Right cardiac atrium (tissue), 5 donors: ENCODE measurements at places on chromosomes 4 and X.

- DNase-seq = no peak
These were observed 152.6 kb downstream of the MAGEB17 start for GRCh38 chrX:16319929-16320328.

- no peak for DNase-seq
These were observed 48.3 kb downstream of the HMGB3 start for GRCh38 chrX:151031391-151031975.

DNA sequence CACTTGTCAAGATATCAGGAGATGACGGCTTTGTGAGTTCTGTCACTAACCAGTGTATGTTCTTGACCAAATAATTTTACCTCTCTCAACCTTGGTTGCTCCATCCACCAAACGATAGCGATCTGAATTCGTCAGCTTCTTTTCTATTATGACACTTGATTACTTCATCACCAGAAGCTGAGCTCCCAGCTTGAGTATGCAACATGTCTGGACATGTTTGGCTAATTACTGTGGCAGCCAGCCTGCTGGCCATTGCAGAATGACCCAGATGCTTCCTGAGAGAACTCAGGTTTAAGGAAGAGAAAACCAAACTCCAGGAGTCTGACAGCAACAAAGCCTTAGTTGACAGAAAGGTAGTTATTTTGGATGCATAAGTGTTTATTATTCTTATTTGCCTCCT is 46.4 kb upstream of the PARM1 start:
- no peak for DNase-seq

DNA sequence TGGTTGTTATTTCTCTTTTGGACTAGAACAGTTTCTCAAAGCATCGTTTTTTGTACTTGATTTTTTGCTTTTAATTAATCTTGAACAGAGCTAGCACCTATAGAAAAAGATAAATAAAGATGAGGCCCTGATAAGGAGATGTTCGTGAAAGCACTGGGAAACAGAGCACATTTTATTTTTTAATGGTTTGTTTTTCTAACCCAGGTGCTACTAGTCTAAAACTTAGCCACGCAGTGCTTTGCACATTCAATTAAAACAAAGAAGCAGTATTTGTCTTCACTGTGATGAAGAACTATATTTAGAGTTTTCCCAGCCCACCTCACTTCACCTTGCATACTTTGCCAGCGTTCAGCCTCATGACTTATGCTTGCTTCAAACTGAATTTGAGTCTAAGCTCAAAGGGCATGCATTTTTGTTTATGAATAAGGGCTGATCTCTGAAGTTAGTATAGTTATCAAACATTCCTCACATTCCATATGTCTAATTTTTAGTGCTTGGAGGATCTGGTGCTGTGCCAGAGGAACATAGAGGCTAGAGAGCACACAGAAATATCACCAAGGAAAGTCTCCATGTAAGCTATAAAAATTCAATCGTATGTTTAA is 76.7 kb downstream of the WWC2 start:
- no peak for DNase-seq

GRCh38 chr4:36841583-36842326 is 402.8 kb upstream of the NWD2 start:
- DNase-seq = no peak

GRCh38 chr4:14254252-14254651 is 626.7 kb upstream of the BOD1L1 start:
- peak; percentile 61 for DNase-seq

DNA sequence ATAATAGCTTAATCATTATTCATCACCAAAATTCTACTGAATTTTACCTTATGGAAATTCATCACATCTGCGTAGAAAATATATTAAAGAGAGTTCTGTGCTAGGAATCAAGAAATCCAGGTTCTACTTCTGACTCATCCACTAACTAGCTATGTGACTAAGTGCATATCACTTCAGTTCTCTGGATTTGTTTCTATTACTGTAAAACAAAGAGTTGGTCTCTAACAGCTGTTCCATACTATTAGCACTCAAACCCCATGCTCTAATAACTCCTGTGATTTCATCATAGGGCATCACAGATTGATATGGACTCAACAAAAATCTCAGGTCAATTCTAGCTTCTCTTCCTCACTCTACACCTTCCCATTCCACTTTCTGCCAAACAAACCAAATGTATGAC is 572.0 kb downstream of the INPP4B start:
- DNase-seq = no peak

GRCh38 chr4:110654254-110654635 is 31.4 kb upstream of the PITX2 start:
- DNase-seq = no peak

DNA sequence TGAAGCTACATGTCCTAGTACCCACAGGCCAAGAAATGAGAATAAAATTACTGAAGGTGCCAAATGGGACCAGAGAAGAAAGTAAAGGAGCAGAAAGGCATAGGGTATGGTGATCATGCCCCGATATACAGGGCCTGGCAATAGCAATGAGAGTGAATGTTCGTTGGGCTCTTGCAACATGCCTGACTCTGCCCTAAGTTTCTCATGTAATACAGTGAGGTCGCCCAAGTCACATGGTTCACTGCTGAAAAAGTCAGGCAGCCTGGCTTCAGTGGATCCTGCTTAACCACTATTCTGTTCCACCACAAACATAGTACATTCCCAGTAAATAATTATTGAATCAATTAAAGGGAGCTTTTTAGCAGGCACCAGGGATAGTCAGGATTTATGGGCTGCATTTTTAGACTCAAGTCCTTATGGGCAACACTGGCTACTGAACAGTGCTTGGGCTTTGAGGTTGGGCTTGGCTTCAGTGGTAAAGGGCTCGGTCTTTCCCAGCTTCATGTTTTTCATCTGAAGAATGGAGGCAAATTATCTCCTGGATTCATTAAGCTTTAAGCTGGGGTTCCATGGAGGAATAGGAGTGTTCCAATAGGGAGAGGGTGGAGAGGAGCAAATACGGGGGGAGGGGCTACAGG is 67.1 kb upstream of the ZNF518B start:
- no peak for DNase-seq

DNA sequence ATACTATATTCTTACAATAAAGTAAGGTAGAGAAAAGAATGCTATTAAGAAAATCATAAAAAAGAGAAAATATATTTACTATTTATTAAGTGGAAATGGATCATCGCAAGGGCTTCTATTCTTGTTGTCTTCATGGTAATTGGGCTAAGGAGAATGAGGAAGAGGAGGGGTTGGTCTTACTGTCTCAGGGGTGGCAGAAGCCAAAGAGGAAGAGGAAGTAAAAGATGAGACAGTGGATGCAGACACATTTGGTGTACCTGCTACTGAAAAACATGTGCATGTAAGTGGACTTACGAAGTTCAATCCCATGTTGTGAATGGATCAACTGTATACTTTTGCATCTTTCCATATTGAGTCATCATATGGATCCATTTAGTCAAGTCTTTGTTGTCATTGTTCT is 1502.1 kb upstream of the ADGRL3 start:
- no peak for DNase-seq

- DNase-seq = no peak
These were observed 147.5 kb downstream of the FBXO8 start for GRCh38 chr4:174135936-174136406.

DNA sequence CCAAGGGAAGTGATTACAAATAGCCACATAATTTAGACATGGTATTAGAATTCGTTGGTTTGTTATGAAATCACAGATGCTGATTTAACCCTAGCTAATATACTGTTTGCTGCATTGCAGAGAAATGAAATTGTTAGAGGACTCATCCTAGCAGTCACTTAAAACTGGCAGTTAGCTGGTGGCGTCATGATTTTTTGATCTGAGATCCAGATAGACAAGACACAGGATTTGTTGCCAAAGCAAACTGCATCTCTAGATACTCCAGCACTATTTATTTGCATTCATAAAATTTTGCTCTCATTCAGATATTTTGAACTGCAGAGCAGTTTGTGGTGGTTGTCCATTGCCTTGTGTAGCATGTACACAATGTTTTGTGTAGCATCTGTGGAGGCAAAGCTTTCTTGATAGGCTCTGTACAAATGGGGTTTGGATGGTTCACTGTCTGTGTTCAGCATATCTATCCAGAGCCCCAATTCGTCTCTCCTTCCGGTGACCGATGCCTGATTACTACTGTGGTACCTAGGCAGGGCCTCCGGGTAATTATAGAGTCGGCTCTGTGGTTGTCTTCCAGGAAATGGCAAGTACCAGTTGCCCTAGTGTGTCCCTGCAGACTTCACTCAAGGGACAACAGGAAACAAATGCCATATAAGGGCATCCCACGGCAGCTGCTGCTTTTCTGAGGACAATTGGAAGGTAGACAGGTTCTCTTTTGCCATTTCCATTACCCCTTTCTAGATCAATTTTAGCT is 30.1 kb upstream of the SPARCL1 start:
- no peak for DNase-seq

DNA sequence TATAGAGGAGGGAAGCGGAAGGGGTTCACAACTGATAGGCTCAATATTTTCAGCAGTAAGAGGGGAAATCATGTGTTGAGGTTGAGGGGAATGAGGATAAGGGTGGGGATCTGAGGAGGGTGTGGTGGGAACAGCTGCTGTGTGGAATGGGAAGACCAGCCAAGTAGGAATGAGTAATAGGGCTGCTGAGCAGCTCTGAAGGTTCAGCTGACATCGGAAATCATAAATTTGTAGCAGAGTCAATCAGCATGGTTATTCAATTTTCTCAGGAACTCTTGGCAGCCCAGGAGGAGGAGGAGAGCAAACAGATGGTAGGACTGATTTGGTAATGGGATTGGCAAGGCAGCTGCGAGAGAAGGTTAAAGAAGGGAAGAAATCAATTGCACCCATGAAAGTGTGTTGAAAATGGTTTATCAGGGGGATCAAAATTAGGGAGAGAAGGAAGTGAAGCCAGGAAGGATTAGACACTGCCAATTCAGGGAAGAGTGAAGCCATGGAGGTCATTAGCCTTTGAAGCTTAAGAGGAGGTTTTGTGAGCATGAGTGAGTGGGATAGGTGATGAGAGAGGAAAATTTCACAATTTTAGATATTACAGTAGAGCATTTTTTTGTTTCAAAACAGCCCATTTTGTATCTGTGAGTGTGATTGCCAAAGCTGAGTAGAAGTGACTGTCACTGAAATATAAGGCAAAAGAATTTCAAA is 82.6 kb downstream of the PCDH7 start:
- no peak for DNase-seq

GRCh38 chr4:53912766-53913497 is 151.5 kb downstream of the CHIC2 start:
- DNase-seq = no peak

- DNase-seq = no peak
These were observed 59.1 kb downstream of the SCFD2 start for GRCh38 chr4:53306729-53307128.

GRCh38 chr4:5160668-5161067 is 109.4 kb downstream of the STK32B start:
- DNase-seq = no peak

- DNase-seq = no peak
These were observed 954.9 kb upstream of the FTHL17 start for GRCh38 chrX:32026772-32027171.

- no peak for DNase-seq
These were observed 44.8 kb downstream of the DCLK2 start for GRCh38 chr4:150123087-150123486.

DNA sequence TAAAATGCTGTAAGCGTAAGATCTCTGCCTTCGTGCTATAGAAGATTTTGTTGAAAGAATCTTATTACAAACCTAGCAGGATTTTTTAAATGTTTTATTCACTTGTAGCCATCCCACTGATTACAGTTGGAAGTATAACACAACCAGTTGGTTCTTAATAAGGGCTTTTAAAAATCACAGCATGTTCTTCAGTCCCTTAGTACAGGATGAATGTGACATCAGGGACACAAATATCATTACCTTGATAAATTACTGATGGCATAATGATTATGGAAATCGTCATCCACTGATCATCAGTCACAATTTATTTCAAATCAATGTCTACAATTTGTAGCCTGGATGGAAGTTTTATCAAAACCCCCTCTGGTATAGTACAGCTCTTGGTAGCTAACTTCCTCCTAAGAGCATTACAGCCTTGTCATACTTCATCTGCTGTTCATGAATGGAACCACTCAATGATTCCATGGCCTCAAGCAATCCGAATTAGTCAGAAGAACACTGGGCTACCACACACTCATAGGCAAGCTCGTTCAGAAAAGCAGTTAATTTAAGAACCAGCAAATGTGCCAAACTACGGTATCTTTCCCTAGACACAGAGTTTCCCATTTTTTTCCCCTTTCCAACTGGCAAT is 389.2 kb upstream of the TENM3 start:
- DNase-seq = no peak

DNA sequence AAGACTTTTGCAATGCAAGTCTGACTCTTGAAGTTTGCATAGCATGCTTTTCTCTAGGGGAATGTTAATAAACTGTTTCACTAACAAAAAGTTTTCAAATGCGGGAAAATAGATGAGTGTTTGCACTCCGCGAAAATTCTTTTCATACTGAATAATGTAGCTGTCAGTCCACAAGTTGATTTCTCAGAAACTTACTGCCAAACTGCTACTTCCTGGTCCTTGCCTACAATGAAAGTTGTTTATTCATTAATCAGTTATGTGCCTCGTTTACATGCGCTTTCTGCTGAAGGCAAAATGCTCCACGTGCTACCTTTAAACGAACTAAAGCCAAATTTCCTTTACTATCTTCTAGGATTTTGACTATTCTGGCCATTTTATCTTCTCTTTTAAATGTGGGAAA is 166.2 kb downstream of the MAGEB17 start:
- no peak for DNase-seq

- DNase-seq = no peak
These were observed 929.7 kb downstream of the C4orf33 start for GRCh38 chr4:130025701-130026100.

DNA sequence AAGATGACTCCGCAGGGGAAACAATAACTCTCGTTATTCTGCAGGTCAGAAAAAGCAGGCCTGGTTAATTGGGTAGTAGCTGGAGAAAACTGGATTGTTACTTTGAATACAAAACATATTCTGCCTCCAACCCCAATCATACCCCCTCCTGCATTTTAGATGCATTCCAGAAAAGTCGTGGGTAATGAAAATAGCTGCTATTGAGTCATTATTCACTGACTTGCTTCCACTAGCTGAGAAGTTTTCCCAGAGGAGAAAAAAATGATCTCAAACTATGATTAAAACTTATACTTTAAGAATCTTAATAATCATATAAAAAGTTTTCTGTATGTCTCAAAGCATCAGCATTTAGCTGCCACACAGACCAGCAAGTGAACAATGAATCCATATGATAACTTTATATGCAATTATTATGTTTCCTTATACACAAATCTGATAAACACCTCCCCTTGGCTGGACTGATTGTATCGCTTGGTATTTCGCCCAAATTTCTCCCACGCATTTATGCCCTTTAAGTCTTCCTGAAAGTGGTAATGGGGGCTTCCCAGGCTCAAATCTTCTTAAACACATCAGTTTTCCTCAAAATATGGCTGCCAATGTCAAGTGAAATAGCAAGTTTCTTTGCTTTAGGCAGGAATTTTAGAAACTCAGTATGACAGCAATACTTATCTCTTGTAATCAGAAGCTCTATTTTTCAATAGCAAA is 181.0 kb downstream of the LDB2 start:
- DNase-seq = no peak
